ENCODE measurements at places on chromosomes 1 and 21. TPM values are rescaled to one million over a fixed set of nuclear protein-coding genes. Genes with fewer than 3 reads are reported as not detected.

DNA sequence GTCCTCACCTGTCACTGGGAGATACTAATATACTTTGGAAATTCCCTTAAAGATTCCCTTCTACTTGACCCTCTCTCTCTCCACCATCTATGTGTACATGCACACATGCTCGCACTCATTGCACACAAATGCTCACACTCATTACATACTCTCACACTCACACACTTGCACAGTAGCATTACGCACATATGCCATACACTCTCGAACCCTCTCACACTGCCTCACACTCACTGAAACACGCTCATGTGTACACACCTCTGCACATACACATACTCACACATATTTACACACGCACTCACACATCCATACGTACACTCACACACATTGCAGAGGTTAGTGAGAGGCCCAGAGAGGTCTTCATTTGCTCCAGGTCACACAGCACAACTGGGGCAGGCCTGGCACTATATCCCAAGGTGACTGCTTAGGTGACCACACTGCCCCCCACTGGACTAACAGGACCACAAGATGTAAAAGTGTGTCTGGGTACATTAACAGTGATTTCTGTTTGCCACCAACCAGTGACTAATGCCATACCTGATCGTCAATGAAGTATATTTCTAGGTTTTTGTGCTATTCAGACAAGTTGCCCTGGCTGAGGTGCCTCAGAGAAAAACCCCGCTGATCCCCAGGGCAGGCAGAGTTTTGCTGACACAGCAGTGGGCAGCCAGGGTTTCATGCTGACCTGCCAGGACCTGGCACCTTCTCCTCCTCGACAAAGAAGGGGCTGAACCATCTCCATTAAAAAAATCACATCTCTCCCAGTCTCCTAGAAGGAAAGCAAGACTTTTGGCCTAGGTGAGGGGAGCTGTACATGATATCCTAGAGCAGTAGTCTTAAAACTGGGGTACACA is 28.5 kb upstream of the CAMK1G start:
- H3K4me1 ChIP-seq, result no peaks in the 10 kb centered on the region
- DNase-seq, result no peak
- no peak overlapping the region for H3K4me3 ChIP-seq
- H3K27ac ChIP-seq, result no peak overlapping the region

GRCh38 chr1:184285401-184286087 is 101.3 kb upstream of the C1orf21 start:
- DNase-seq, result no peak
- H3K27ac ChIP-seq, result no peak overlapping the region
- no peaks in the 10 kb centered on the region for H3K36me3 ChIP-seq
- H3K4me1 ChIP-seq, result no peaks in the 10 kb centered on the region
- H3K27me3 ChIP-seq, result no peaks in the 10 kb centered on the region
- H3K4me3 ChIP-seq, result no peak overlapping the region

- H3K4me3 ChIP-seq, result no peak overlapping the region
- DNase-seq, result no peak
- H3K27ac ChIP-seq, result no peak overlapping the region
These were observed 827.0 kb upstream of the ADAMTS5 start for GRCh38 chr21:27793901-27794300.

- H3K4me3 ChIP-seq, result no peak overlapping the region
- no peaks in the 10 kb centered on the region for H3K4me1 ChIP-seq
- no peak overlapping the region for H3K27ac ChIP-seq
- H3K36me3 ChIP-seq, result no peaks in the 10 kb centered on the region
- DNase-seq, result no peak
These were observed 100.7 kb upstream of the OLFM3 start for GRCh38 chr1:102097451-102097850.

Gene SERTAD4
- 0.28 TPM for total RNA-seq

Gene DIO1
- not detected for total RNA-seq

DNA sequence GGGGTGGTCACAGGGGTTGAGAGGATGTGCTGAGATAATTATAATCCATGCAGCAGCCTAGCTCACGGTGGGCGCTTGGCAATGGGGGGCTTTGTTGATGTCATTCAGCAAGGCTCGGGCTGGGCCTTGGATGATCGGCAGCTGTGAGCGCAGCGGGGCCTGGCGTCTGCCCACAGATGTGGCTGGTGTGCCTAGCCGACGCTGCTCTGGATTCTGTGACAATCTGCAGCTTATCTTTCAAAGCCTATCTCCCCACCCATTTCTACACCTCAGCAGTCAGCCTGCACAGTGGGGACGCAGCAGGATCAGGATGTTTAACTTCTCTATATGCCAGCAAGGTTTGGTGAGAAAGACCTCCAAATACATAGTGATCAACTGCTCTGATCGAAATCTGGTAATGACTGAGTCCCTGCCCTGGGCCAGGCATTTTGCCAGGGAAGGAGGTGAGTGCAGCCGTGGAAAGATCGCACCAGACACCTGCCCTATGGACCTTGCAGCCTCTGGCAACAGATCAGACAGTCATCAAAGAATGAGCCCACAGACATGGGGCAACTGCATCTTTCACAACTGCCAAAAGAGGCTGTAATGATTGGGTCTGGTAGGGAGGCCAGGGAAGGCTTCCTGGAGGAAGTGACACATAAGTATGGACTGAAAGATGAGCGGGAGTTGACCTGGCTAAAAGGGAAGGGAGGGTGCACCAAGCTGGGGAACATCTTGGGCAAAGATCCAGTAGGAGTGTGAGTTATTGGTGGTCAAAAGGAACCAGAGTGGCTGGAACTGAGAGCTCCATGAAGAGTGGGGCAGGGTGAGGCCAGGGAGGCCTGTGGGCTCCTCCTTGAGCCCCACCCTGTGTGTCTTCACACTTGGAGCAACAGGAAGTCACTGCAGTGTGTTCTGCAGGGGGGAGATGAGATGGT is 35.3 kb downstream of the EPHB2 start:
- no peak overlapping the region for H3K27ac ChIP-seq
- no peak overlapping the region for H3K4me3 ChIP-seq
- no peak for DNase-seq
- H3K4me1 ChIP-seq, result peaks cover 2% of the 10 kb centered on the region
- no peaks in the 10 kb centered on the region for H3K27me3 ChIP-seq

DNA sequence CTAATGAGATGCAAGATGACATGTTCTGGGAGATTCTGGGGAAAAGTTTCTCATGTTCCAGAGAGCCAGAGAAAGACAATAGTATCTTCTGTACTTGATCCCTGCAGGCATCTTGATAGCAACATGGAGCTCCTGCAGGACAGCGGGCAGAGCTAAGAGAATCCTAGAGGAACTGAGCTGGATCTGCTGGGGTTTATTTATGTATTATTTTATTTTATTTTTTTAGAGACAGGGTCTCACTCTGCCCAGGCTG is 22.7 kb upstream of the SCAF4 start:
- H3K4me3 ChIP-seq, result no peak overlapping the region
- no peaks in the 10 kb centered on the region for H3K4me1 ChIP-seq
- no peaks in the 10 kb centered on the region for H3K36me3 ChIP-seq
- no peak for DNase-seq
- H3K27ac ChIP-seq, result no peak overlapping the region

Gene SPOCD1
- 0.06 TPM for total RNA-seq

Data from pancreas (tissue), 10 donors.